Osteoblast (primary cell): ENCODE measurements at places on chromosomes 6 and 20. TPM values are rescaled to one million over a fixed set of nuclear protein-coding genes. Genes with fewer than 3 reads are reported as not detected.

Gene SLCO4A1
- total RNA-seq = under 0.01 TPM in 1 of 2 replicates, not detected in the other

Gene OR2H1
- total RNA-seq = not detected in 2 replicates

Gene TBC1D7
- total RNA-seq = 18.8 and 25.3 TPM in 2 replicates

Gene CGA
- total RNA-seq = not detected in 2 replicates

Gene MMP24
- 0.88 and 1.1 TPM in 2 replicates for total RNA-seq
